ENCODE measurements at places on chromosomes 7 and 10.

DNA sequence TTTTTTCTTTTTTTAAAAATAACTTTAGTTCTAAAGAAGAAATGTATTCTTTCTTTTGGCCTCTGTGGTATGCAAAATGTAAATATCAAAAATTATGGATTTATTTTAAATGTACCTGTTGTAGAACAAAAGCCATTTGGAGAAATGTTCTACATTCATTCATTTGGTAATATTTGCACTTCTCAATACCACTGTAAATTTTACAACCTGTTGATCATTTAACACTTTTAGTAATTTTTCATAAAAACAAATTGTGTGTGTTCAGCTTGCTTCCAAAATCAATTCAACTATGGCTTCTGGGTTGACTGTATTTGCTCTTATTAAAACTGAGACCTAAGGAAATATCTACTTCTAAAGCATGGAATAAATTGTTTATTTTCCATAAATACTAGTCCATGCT lies 2.3 kb upstream of the IGF2BP3 start:
- DNase-seq: no peak

GRCh38 chr10:102752934-102753664 lies 9.4 kb downstream of the WBP1L start:
- DNase-seq: peak; percentile 53

GRCh38 chr7:157552295-157552993 lies 215.6 kb downstream of the DNAJB6 start:
- DNase-seq: no peak

GRCh38 chr10:104321226-104321625 lies 17.0 kb downstream of the ITPRIP start:
- no peak for DNase-seq

GRCh38 chr7:30545791-30546555 lies 41.3 kb upstream of the GGCT start:
- DNase-seq: no peak

DNA sequence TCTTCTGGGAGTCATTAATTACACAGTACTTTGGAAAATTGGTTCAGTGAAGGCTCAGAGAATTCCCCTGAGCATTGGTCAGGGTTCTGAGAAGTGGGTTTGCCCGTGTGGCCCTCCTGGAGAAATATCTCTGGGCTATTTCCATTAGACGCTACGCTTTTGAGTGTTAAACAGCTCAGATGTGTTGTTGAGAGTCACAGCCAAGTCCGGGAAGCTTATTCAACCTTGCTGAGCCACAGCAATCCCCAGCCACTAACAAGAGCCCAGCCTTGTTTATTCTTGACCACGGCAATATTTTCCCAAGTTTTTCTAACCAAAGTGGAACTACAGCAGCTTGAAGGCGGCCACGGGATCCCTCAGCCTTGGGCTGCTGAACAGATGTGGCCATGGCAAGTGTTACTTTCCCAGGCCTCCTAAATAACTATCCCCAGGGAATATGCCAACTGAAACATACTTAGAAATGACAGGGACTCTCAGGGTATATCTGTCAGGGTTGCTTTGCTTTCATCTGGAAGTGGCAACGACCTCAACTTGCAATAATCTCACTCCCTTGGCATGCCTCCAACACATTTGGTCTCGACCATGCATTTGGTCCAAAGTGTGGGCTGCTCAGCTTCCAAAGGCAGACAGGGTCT lies 214.7 kb downstream of the EMX2 start:
- DNase-seq: no peak

DNA sequence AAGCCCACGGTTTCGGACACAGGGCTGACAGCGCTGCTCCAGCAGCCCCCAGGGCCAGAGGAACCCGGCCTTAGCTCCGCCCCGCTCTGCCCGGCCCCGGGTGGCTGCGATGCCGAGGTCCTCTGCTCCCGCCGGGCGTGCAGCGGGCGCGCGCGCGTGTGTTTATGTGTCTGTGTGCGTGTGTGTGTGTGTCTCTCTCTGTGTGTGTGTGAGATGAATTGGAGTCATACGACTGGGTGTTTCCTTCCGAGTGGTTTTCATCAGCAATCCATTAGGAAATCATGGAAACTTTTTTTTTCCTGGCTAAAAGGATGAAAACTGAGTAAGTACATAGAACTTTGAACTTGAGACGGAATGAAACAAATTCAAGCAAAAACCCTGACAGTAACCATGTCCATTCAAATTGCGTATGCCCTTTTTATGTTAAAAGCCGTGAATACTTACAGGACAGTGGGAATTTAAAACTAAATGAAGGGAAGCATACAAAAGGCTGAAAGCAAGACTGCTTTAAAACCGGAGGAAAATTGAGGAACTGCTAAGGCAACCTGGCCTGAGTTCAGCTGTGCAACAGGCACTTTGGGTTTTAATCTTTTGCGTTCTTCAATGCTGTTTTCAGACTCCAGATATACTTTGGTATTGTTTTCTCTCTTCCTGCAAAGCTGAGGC lies at the start of gene CPED1:
TSS of gene CPED1 (plus strand) at position 121 of the 666 bp plus-strand sequence. CDS start 911 bp downstream, outside the sequence.
- no peak for DNase-seq

GRCh38 chr7:159142730-159143129 lies 1.9 kb downstream of the VIPR2 start:
- no peak for DNase-seq

DNA sequence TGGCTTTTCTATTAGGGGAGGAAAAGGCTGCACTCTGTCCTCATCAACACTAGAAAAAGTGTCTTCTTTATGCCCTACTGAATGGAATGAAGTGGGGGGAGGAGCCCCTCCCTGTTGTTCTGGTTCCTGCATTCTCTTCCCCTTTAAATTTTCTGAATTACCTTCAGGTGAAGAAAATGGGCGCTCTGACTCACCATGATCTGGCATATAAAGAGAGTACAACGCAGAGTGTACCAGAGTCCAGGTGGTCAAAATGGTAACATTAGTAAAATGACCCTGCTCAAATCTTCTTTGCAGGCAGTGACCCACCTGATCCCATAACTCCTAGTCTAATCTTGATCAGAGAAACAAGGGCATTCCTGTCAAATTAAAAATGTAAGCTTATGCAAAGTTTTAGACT lies 80.7 kb downstream of the THSD7A start:
- DNase-seq: no peak

DNA sequence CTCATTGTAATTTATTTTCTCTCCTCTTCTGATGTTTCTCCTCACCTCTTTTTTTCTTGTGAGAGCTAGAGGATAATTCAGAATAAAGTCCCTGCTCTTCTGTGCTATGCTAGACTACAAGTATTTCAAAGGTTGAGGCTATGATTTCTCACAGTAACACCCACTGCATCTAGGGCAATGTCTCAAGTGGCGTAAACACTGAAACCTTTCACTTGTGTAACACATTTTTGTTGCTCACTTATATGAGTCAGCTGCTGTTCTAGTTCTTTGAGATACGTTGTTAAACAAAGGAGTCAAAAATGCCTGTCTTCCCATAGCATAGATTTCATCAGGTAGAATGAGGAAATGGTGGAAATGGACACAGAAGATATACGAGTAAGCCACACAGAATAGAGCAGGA lies 305.1 kb upstream of the PITRM1 start:
- DNase-seq: peak; percentile 91

- DNase-seq: peak; percentile 45
Observed at GRCh38 chr7:81944058-81944457, 174.2 kb upstream of the HGF start.

DNA sequence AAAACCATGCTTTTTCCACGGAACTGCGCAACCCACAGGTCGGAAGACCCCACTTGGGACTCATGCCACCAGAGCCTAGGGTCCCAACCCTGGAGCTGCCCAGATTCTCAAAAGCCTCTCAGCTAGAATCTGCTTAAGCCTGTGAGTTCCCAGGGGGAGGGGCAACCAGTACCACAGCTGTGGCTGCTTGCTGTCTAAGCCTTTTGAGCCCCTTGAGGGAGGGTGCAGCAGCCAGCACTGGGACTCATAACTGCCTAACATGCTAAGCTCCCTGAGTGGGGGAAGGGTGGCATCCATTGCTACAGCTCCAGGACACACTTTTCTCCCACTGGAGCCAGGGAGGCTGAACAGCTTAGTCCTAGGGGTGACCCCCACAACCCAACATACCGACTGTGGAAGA lies 485.6 kb upstream of the GRM3 start:
- no peak for DNase-seq

DNA sequence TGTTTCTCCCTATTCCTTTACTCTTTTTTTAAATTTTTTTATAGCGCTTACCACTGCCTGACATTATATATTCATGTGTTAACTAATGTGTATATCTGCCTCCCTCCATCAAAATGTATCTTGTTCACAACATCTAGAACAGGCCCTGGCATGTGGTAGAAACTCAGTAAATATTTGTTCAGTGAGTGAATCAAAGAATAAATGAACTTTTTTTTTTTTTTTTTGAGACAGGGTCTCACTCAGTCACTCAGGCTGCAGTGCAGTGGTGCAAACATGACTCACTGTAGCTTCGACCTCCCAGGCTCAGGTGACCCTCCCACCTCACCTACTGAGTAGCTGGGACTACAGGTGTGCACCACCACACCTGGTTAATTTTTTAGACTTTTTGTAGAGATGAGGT lies 7.5 kb upstream of the CALD1 start:
- DNase-seq: no peak

GRCh38 chr7:150862356-150862755 lies 10.0 kb downstream of the AOC1 start:
- no peak for DNase-seq

- DNase-seq: no peak
Observed at GRCh38 chr10:9645928-9646600, 1371.6 kb upstream of the CELF2 start.

- DNase-seq: no peak
Observed at GRCh38 chr10:42755556-42756093, 27.0 kb upstream of the BMS1 start.

GRCh38 chr7:148050492-148051158 lies 539.9 kb upstream of the C7orf33 start:
- no peak for DNase-seq

DNA sequence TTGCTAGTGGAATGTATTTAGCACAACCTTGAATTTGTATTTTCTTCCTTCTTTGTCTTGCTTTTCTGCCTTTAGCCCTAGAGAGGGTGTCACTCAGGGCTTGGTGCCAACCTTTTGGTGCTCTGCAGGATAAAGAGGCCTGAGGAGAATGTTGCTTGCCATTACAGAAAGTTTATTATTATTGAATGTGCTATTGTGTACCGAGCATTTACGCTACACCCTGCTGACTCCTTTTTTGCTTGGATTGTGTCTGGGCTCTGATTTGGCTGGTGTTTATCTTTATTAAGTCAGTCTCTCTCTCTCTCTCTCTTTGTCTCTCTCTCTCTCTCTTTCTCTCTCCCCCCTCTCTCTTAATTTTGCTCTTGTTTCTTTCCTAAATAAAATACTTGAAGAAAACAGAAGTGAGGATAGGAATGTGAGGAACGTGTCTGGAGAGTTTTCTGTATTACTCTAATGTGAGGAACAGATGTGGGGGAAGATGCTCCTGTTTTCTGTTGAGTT lies 284.4 kb upstream of the PHYHIPL start:
- DNase-seq: no peak

- DNase-seq: no peak
Observed at GRCh38 chr7:29090151-29090805, 56.1 kb downstream of the CPVL start.

GRCh38 chr7:116173051-116174028 lies 37.0 kb upstream of the TES start:
- DNase-seq: no peak

DNA sequence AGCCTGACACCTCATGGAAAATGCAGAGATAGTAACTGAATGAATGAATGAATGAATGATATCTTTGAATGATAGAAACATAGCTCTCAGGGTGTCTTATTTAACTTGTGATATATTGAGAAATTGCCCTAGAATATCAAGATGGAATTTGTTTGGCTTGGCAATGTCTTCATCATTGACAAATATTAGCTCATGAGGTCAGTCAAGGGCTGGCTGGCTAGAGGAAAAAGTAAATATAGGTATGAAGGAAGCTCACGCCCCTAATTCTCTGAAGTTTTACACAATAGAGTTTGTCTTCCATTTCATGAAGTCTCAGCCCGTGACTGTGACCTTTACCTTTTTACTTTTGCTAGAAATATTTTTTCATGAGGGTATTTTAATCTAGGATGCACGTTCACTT lies 305.2 kb downstream of the ADARB2 start:
- DNase-seq: no peak

GRCh38 chr10:72229261-72230251 lies 13.5 kb upstream of the ASCC1 start:
- no peak for DNase-seq

- DNase-seq: no peak
Observed at GRCh38 chr10:63593576-63593975, 72.4 kb downstream of the REEP3 start.

DNA sequence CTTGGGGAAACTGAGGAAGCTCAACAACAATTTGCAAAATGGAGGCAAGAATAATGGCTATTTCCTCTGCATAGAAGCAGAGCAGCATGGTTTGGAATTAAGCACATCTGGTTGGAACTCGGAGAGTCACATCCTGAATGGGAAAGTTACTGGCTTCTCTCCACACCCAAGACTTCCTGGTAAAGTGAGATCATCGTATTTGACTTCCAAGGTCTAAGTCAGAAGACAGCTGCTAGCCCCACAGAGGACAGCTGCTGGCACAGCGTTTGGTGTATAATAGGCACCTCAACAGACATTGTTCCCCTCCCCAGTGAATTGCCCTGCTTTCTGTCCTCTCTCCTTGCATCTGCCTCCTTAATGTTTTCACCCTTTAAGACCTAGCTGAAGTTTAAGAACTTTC lies 37.0 kb upstream of the NRF1 start:
- peak; percentile 49 for DNase-seq

DNA sequence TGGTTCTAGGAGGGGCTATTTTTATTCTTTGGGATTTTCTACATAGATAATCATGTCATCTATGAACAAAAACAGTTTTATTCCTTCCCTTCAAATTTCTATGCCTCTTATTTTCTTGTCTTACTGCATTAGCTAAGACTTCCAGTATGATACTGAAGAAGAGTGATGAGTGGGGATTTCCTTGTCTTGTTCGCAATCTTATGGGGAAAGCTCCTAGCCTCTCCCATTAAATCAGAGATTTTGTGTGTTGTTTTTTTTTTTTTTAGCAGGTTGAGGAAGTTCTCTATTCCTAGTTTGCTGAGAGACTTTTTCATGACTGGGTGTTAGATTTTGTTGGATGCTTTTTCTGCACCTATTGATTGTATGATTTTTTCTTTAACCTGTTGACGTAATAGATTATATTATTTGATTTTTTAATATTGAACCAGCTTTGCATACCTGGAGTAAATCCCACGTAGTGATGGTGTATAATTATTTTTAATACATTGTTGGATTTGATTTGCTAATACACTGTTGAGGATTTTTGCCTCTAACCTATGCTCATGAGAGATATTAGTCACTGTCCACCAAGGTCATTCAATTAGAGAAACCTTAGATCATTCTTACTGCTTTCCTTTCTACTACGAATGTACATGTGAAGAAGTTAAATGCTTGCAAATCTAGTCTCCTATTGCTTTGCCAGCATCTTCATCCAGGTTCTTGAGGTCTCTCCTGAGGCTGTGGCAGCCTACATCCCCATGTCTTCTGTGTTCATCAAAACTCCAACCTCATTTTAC lies 6.5 kb downstream of the ATP5F1C start:
- no peak for DNase-seq

GRCh38 chr7:81674431-81674830 lies 95.4 kb downstream of the HGF start:
- DNase-seq: no peak

GRCh38 chr10:71753091-71753959 lies 20.0 kb downstream of the VSIR start:
- no peak for DNase-seq

GRCh38 chr10:131580076-131580652 lies 268.6 kb upstream of the TCERG1L start:
- DNase-seq: no peak

- DNase-seq: no peak
Observed at GRCh38 chr10:48519481-48520183, 85.2 kb downstream of the ARHGAP22 start.
